Cerebellar cortex (tissue), 1 donor: ENCODE measurements at places on chromosomes 6 and 20.

GRCh38 chr6:38168699-38169098 lies 349.2 kb downstream of the ZFAND3 start:
- DNase-seq: no peak

DNA sequence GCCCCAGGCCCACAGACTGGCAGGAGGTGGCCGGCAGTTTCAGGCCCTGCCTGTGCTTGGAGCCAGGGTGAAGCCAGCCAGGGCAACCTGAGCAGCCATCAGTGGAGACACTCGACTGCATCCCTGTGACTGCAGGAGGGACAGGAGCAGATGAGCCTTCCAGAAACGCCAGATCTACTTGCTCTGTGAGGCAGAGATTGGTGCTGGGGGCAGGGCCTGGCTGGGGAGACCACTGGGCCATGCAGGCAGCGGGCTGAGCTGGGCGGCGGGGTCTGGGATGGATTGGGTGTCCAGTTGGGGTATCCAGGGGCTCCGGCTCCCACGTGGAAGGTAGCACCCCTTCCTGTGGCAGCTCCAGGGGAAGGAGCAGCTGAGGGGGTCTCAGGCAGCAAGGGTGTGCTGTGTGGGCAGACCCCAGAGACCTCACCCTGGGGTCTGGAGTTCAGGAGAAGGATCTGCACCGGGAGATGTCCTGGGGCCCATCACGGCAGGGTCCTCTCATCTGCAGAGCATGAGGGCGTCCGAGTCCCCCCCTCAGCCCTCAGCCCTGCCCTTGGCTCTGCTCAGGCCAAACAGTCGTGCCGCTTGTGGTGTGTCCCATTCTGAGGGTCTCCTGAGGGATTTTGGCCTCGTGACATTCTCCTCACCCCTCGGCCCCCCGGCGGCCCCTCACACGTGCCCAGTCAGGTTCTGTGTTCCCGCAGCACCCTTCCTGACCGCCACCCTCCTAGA lies 334.9 kb downstream of the TAF4 start:
- DNase-seq: no peak

DNA sequence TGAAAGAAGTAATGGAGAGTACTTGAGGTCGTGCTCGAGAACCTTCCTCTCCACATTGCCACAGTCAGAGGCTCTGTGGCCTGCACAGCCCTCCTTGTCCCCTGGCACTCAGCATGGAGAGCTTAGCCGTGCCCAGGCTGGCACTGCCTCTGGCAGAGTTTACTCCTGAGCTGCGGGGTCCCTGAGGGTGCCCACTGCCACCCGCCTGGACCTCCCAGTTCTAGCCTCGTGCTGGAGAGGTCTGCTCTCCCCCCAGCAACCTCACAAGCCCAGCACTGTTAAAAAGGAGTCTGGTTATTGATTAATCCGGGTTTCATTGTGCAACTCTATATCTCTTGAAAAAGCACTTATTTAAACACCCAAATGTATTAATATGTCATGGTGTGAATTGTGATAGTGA lies 226.8 kb downstream of the TMEM242 start:
- DNase-seq: no peak

- DNase-seq: no peak
Measured at GRCh38 chr6:129923530-129924250, 62.6 kb upstream of the TMEM244 start.

DNA sequence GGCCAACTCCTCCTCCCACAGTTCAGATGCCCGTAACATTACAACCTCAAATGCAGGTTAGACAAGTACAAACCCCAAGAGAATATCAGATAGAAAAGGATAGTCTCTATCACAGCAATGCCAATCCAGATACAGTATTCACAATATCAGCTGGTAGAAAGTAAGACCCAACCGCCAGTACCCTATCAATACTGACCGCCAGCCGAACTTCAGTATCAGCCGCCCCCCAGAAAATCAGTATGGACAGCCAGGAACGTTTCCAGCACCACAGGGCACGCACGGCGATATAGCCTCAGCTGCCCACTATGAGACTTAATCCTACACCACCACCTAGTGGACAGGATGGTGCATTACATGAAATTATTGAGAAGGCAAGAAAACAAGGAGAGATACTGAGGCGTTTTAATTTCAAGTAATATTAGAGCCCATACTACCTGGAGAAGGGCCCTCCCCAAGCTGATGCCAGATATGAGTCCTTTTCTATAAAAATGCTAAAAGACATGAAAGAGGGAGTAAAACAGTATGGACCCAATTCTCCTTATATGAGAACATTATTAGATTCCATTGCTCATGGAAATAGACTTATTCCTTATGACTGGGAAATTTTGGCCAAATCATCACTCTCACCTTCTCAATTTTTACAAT lies 17.6 kb upstream of the EIF2S2 start:
- DNase-seq: peak; percentile 86

GRCh38 chr6:142420802-142421201 lies 119.0 kb downstream of the ADGRG6 start:
- no peak for DNase-seq

DNA sequence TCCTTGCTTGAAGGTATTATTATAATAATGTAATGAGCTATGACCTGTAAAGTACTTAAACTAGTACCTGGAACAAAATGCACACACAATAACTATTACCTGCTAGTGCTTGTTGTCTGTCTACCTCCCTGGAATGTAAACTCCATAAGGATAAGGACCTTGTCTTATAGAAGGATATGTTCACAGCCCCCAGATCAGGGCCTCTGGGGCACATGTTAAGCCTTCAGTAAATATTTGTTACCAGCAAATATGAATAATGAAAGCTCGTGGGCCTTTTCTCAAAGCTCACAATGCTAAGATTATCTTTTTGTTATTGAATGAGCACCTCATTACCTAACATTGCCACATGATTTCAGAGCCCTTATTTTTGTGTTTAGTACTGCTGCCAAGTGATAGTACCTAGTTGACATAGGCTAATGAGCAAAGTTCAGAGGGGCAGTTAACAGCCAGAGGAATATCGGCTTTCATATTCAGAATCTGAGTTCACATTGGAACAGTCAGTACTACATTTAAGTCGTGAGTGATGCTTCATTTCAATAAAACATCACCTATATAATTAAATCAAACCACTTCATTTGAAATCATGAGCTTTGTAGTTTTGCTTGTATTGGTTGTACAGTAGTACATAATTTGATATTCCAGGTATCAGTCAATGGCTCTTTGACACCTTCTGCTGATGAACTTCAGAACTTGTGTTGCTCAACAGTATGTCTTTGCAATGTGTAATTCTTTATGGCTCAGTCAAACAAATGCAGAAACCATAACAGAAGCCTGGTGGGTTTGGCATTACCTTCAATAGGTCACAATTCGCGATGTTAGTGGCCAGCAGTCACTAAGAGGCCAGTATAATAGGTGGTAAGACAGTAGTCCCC lies 11.8 kb upstream of the SMLR1 start:
- DNase-seq: no peak

- no peak for DNase-seq
Measured at GRCh38 chr6:33428224-33428965, 8.5 kb downstream of the SYNGAP1 start.

DNA sequence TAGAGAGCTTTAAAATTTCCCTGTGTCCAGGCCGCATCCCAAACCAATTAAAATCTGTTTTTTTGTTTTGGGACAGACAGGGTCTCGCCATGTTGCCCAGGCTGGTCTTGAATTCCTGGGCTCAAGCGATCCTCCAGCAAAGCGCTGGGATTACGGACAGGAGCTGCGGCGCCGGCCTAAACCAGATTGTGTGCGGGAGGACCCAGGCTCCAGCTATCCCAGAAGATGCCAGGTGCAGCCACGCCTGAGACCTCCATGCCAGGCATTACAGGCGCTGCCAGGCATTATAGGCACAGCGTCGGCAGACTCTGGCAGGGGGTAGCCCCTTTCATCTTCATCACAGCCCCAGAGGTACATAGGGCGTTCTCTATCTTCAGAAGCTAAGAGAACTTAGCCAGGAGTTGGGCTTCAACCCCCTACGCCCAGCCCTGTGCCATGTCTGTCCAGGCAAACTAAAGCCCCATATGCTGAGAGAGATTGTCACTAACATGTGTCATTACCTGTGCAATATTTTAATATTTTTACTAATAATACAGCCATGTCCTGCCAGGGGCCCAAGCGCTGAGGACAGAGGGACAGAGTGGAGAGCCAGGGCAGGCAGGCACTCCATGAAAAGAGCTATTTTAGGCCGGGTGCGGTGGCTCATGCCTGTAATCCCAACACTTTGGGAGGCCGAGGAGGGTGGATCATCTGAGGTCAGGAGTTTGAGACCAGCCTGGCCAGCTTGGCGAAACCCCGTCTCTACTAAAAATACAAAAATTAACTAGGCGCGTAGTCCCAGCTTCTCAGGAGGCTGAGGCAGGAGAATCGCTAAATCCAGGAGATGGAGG lies 9.8 kb upstream of the GRM4 start:
- no peak for DNase-seq
